ENCODE measurements at places on chromosomes 6 and 20.

- no peak for DNase-seq
Measured at GRCh38 chr20:14724468-14724867, 387.1 kb upstream of the FLRT3 start.

- DNase-seq = no peak
Measured at GRCh38 chr6:1231941-1232340, 80.0 kb upstream of the FOXQ1 start.

DNA sequence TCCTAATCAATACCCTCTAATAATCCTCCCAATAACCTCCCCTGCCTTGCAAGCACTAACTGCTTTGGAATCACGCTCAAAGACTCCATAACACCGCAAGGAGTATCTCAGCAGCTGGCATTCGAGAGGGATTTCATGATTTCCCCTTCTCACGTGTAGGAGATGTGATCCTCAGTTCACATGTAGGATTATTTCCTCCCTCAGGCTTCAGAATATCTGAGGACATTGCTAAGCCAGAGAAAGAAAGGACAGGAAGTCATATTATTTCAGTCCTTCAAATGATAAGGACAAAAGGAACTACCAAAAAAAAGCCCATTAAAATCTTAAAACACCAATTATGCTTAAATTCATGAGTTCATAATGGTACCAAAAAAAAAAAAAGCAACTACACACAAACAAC, 122.9 kb downstream of the NFATC2 start:
- no peak for DNase-seq

DNA sequence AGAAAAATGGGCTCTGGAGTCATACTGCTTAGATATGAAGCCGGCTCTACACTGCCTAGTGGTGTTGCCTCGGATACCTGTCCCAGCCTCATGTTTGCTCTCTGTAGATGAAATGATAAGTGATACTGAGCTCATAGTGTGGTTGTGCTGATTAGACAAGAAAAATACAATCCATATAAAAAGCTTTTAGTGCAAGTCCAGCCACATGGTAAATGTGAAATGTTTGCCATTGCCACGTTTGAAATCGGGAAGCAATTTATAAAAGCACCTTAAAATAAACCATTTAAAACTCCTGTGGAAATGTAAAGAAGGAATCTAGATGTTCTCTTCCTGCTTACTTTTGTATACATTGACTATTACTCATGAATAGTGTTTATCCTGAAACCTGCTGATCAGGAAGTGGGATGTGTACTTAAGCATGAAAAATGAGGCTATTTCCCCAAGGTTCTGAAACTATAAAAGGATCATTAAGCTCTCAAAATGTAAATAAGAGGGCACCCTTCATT, 13.1 kb upstream of the PBOV1 start:
- no peak for DNase-seq

DNA sequence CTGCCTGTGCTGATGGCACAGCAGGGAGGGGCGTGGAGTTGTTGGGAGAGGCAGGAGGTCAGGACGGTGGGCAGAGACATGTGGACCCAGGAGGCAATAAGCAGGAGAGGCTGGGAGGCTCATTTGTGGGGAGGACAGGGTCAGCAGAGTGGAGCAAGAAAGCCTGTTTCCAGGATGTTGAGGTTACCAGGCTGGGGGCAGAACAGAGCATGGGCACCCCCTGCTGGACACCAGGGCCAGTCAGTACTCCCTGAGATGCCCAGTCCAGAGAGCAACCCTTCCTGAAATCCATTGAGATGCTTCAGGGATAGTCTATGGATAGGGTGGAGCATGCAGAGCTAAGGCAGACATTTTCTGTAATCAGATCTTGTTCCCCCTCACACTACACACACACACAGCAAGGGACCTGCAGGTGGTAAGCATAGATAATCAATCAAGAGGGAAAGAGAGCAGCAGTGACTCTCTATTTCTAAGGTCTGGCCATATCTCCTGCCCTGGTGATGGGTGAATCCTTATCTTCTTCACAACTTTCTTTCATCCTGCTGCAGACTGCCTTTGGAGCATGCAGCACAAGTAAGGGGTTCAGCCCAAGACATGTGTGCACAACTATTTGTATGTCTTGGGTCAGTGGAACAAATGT, 41.7 kb downstream of the MOCS1 start:
- DNase-seq = no peak

Data from smooth muscle cell of the brain vasculature (primary cell).